ENCODE measurements at places on chromosomes 7 and 10.

DNA sequence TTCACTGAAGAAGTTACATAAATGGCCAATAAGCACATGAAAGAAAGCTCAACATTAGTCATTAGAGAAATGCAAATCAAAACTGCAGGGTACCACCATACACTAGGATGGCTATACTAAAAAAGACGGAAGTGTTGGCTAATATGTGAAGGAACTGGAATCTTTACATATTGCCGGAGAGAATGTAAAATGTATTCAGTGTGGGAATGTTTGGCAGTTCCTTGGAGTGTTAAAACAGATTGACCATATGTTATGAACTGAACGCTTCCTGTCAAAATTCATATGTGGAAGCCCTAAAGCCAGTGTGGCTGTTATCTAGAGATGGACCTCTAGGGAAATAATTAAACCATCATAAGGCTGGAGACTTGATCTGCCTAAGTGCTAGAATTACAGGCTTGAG, 33.1 kb downstream of the SUV39H2 start:
- DNase-seq, result no peak

- DNase-seq, result no peak
Measured at GRCh38 chr7:11831156-11831735, 752 bp downstream of the THSD7A start.

DNA sequence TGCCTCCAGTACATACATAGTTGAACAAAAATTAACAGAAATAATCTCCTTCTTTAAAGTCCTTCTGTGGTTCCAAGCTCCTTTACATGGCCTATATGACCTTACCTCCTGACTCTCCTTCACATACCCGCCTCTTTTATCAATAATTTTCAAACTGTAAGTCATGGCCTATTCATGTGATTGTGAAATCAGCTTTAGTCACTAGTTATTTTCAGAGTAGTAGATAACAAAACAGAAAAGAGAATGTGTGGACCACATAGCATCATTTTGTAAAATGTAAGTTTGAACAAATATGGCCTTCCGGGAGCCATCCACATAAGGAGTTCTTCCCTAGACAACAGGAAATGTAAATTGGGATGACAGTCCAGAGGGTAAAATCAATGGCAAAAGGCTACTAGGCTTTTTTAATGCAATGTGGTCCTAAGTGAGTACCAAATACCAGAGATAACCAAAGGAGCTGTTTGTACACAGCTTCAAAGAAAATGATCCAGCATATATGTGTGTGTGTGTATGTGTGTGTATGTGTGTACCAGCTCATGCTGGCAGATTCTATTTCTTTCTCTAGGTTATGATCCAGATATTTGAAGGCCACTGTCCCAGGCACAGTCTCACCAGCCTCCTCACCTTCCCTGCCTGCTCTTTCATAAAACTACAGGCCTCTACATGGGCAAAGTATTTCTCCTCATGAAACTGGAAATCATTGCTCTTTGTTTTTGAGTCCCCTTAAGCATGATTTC, 12.3 kb upstream of the FAM133B start:
- DNase-seq, result no peak

- no peak for DNase-seq
Measured at GRCh38 chr10:77160679-77161078, 476.9 kb downstream of the KCNMA1 start.

GRCh38 chr7:131238347-131238931, 89.2 kb upstream of the MKLN1 start:
- no peak for DNase-seq

GRCh38 chr10:104327745-104328645, 10.3 kb downstream of the ITPRIP start:
- peak; percentile 46 for DNase-seq

- no peak for DNase-seq
Measured at GRCh38 chr7:35905555-35905954, 104.7 kb downstream of the SEPTIN7 start.

GRCh38 chr10:16602104-16602775, 80.6 kb upstream of the C1QL3 start:
- DNase-seq, result no peak

- DNase-seq, result no peak
Measured at GRCh38 chr7:13278020-13278419, 590.6 kb downstream of the ARL4A start.

GRCh38 chr7:50594734-50595485, 29.7 kb upstream of the DDC start:
- no peak for DNase-seq

DNA sequence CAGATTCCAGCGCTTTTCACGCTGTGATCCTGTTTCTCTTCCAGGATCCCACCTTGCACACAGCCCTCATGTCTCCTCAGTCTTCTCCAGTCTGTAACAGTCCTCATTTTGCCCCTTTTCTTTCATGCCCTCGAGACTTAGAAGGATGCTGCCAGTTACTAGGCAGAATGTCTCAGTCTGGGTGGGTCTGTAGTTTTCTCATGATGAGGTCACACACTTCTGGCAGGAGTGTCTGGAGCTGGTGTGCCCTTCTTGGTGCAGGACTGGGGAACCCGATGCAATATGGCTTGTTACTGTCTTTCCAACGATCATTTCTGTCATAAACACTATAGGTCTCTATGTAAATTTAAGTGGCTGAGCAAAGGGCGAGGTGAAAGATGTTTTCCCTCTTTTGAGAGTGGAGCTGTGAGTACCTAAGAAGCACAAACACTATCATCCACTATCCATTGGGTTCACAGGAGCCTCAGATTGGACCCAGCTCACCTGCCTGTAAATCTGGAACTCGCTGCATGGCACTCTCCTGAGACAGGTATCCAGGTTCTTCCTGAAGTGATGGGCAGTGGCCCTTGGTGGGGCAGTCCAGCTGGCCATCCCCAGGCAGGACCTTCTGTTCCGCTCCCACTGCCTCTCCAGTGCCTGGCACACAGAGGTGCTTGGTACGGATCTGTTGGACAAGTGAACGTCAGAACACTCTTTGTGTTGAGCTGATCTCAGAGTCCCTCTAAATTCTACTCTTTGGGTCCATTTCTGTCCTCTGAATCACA, 64.3 kb upstream of the ZNF32 start:
- no peak for DNase-seq

- DNase-seq, result no peak
Measured at GRCh38 chr7:123939784-123940183, 14.7 kb downstream of the SPAM1 start.

DNA sequence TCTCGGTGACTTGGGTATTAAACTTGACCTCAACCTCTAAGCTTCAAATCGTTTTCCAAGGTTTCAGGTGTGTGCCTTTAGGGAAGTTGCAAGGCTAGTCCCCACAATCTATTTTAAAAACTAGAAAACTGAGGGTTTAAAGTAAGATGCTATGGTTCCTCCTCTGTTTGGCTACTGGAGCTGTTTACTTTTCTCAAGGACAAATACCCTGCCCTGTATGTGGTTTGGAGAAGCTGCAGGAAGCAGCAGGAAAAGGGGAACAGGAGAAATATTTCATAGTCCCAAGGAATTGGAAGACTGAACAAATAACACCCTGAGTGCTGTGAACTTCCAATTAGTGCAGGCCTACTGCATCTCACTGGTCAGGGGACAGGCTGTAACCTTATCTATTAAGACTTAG, 135.9 kb downstream of the NRP1 start:
- DNase-seq, result no peak

DNA sequence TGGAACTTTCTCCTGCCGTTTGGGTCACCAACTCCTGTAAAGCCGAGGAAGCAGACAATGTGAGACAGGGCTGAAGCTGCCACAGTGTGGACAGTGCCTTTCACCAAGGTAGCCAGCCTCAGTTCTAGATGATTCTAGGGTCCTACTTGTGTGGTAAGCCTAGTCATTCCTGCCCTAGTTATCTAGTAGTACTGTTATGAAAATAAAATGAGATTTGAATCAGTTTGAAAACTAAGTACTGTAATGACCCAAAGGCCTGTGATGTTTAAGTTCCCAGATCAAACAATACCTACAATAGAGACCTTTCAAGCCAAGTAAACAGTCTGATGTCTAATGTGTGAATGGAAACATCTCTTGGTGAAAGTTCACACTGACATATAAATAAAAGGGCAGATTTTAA, 37.1 kb downstream of the POLL start:
- DNase-seq, result no peak

GRCh38 chr10:121772884-121773283, 154.9 kb downstream of the ATE1 start:
- no peak for DNase-seq

- no peak for DNase-seq
Measured at GRCh38 chr7:72538856-72539255, 126.7 kb upstream of the CALN1 start.

DNA sequence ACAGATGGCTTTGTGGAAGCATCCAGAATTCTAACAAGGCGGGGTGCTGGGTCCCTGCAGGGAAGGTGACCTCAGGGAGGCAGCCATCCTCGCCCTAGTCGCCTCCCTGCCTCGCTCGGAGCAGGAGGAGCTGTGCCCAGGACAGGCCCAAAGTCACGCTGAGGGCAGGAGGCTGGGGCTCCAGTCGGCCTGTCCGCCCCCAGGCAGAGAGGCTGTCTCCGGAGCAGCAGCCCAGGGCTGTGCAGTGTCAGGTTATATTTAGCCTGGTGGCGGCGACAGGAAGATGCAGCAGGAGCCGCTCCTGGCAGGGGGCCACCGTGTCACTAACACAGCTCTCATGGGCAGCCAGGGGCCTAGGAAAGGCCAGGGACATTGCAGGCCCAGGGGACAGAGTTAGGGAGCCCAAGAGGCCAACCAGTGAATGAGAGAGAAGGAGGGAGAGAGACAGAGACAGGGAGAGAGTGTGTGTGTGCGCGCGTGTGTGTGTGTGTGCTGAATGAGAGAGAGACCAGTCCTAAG, 13.5 kb downstream of the KCNH2 start:
- DNase-seq, result no peak

DNA sequence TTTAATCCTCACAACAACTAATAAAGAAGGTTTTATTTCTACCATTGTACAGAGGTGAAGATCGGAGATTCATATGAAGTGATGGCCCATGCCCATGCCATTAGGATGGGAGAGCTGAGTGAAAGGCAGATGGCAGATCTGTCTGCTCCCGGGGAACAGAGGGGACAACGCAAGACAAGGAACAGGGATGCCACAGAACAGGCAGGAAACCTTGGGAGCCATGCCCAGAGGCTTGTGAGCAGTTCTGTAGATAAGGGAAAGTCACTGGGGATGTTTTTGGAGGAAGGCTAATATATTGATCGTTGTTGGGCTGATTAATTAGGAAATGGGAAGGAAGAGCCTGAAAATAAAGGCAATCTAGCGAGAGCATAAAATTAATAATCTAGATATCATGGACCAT, 73.1 kb upstream of the ITGB1 start:
- DNase-seq, result no peak

- DNase-seq, result no peak
Measured at GRCh38 chr7:2471022-2471329, 5.2 kb downstream of the GRIFIN start.

- no peak for DNase-seq
Measured at GRCh38 chr10:51630640-51631005, 68.8 kb downstream of the CSTF2T start.

DNA sequence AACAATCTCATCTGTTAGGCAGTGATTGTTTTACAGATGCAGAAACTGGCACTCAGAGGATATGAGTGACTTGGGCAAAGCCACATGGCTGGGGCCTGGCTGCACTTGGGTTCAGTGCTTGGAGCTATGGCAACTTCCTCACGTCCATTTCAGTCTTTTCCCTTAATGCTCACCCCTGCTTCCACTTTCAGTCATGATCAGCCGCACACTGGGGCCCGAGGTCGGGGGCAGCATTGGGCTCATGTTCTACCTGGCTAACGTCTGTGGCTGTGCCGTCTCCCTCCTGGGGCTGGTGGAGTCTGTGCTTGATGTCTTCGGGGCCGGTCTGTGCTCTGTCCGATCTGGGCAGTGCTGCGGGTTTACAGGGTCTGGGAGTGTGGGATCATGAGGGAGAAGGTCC, 3.0 kb downstream of the SLC12A9 start:
- DNase-seq, result no peak

DNA sequence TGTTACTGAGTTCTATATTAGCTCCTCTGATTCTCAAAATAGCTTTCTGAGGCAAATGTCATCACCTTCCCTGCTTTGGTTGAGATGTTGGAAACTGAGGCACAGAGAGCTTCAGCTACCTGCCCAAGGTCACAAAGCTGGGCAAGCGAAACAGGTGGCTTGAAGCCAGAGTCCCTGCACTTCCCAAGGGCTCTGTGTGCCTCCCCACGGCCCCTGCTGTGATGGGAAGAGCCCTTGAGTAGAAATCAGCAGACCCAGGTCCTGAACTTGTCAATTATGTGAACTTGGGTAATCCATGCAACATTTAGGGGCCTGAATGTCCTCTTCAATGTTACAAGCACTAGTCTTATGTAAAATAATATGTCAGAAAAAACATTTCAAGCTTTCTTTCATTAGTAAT, 327.3 kb upstream of the PODXL start:
- DNase-seq, result no peak

DNA sequence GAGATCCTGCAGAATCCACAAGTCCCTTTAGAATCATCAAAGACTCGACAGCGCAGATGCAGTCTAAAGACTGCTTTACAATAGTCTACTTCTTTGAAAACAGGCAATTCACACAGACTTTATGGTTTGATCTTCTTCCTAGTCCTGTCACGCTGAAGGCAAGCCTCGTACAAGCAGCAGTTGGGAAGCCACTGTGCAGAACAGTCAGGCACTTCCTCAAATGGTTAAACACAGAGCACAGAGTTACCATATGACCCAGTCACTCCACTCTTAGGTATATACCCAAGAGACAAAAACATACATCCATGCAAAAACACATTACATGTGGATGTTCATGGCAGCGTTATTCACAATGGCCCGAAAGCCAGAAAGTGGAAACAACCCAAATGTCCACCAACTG, 41.4 kb downstream of the LRRC20 start:
- DNase-seq, result no peak

GRCh38 chr10:30048768-30049517, 10.4 kb downstream of the JCAD start:
- no peak for DNase-seq

DNA sequence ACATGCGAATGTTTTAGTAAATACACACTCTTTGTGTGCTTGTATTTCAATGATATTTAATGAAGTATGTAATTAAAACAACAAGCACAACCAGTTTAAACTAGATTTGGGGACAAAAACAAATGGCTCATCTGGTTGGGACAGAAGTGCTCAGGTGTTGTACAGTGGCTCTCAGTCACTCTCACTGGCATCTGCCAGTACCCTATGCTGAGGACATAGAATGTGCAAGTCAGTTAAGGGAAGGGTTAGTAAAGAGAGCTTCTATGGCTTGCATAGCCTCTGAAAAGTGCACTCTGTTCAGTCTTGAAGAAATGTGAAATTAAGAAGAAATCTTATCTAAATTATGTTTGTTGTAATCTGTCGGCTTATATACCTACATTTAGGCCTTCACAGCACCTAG, 183.0 kb downstream of the LRRC4 start:
- DNase-seq, result no peak

- no peak for DNase-seq
Measured at GRCh38 chr10:100620087-100620835, 84.5 kb downstream of the HIF1AN start.

DNA sequence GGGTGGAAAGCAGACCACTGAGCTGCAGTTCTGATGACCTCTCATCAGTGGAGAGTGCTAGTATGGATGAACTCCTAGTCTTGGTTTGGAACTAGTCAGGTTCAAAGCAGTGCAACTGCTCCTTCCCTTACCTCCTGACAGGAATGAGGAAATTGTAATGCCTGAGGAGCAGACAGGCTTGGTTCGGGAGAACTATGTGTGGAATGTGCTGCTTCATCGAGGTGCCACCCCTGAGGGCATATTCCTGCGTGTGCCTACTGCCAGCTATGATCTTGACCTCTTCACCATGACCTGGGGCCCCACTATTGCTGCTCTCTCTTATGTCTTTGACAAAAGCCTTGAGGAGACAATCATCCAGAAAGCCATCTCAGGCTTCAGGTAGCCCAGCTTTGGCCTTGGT, 27.4 kb upstream of the NFKB2 start:
- DNase-seq, result no peak

- no peak for DNase-seq
Measured at GRCh38 chr7:158414002-158414401, 173.6 kb downstream of the PTPRN2 start.
